ENCODE measurements at places on chromosomes 3 and 15.

- H3K36me3 ChIP-seq: peaks cover 11% of the 10 kb centered on the region
- H3K27me3 ChIP-seq: no peaks in the 10 kb centered on the region
- DNase-seq: no peak
Observed at GRCh38 chr3:88150371-88150770, 612 bp downstream of the C3orf38 start.

- no peaks in the 10 kb centered on the region for H3K4me1 ChIP-seq
- DNase-seq: no peak
- no peaks in the 10 kb centered on the region for H3K27me3 ChIP-seq
- H3K4me3 ChIP-seq: no peak overlapping the region
- no peaks in the 10 kb centered on the region for H3K36me3 ChIP-seq
Observed at GRCh38 chr3:132867526-132867925, 145.3 kb upstream of the NPHP3 start.

DNA sequence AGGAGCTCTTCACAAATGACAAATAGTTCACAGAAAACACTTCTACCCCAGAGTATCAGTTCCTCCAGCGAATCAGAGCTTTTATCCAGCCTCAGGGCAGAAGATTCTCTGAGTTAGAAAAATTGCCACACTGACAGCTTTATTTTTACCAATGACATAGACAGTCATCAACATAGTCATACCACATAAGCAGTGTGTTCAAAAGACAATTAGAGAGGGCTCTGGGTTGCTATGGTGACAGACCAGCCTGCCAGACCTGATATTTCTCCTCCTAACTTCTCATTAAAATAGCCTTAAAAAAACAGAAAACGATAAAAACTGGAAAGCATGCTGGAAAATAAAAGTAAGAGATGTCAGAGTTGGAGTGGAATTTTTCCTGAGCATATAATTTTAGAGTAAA lies 45.9 kb upstream of the COL6A5 start:
- no peaks in the 10 kb centered on the region for H3K4me1 ChIP-seq
- H3K4me3 ChIP-seq: no peak overlapping the region
- no peaks in the 10 kb centered on the region for H3K27me3 ChIP-seq
- peaks cover 10% of the 10 kb centered on the region for H3K36me3 ChIP-seq
- no peak for DNase-seq

- no peak overlapping the region for H3K4me3 ChIP-seq
- no peaks in the 10 kb centered on the region for H3K36me3 ChIP-seq
- DNase-seq: no peak
- peaks cover 49% of the 10 kb centered on the region for H3K27me3 ChIP-seq
- peaks cover 25% of the 10 kb centered on the region for H3K4me1 ChIP-seq
- H3K27ac ChIP-seq: no peak overlapping the region
Observed at GRCh38 chr15:25859838-25860645, 3.1 kb downstream of the ATP10A start.

DNA sequence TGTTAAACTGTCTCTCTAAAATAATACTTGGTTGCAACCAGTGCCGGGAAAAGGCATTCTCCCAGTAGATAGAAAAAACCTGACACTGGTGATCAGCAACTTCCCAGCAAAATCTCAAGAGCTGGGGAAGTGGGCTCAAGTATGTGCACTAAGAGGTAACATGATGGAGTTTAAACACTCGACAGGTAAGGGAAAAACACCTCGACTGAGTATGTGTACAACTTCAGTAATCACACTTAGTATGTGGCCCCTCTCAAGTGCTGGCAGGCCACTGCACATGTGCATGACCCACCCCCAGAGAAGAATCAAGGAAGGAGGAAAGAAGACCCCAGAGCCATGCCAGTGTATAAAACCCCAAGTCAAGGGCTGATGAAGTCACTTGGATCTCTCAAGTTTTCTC lies 27.4 kb downstream of the SPESP1 start:
- no peak overlapping the region for H3K27ac ChIP-seq
- no peaks in the 10 kb centered on the region for H3K4me1 ChIP-seq
- no peak for DNase-seq
- 0 out of 2 replicates have a peak, but pooled peaks cover 4% of the 10 kb centered on the region for H3K36me3 ChIP-seq
- H3K4me3 ChIP-seq: no peak overlapping the region

DNA sequence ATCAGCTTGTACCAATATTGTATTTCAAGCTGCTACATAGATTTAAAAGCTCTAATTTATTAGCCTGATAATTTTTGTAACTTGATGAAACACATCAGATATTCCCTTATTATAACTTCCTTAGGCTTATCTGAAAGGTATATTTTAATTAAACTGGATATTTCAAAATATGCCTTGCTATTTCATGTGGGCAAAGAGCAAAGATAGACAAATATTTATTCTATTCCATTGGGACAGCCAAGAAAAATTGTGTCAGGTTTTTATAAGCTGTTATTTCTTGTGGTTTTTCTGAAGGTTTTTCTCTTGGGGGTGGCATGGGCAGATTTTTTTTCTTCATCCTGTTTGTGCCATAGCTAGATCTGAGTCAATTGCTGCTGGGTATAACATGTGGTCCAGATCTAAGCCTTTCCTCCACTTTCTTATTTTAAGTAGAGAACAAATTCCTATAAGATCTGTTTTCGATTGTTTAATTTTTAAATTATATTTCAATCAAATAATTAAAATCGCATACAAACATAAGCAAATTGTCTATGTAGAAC lies 249.5 kb downstream of the NAALADL2 start:
- 0 out of 2 replicates have a peak, but pooled peaks cover 3% of the 10 kb centered on the region for H3K4me1 ChIP-seq
- no peak overlapping the region for H3K4me3 ChIP-seq
- no peaks in the 10 kb centered on the region for H3K27me3 ChIP-seq
- DNase-seq: no peak
- no peaks in the 10 kb centered on the region for H3K36me3 ChIP-seq
- no peak overlapping the region for H3K27ac ChIP-seq

- DNase-seq: no peak
- peaks cover 12% of the 10 kb centered on the region for H3K4me1 ChIP-seq
- peaks cover 5% of the 10 kb centered on the region for H3K36me3 ChIP-seq
- H3K27me3 ChIP-seq: no peaks in the 10 kb centered on the region
- no peak overlapping the region for H3K27ac ChIP-seq
Observed at GRCh38 chr15:60494108-60494507, 15.2 kb upstream of the ICE2 start.

DNA sequence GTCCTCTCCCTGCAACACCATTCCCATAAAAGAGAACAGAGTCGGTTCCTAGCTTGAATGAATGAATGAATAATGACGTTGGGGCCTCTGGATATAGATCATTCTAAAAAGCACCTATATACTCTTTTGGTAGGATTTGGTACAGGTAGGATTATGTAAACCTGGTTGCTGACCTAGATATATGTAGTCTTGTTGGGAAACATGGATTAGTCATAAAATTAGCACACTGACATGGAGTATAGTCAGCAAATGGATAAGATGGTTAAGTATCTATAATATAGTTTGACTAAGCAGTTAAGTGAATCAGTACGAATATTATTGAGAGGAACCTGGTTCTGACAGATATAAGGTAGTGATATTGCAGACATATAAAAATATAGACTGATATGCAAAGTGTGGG lies 142.5 kb downstream of the FILIP1L start:
- no peak overlapping the region for H3K27ac ChIP-seq
- DNase-seq: no peak
- H3K27me3 ChIP-seq: no peaks in the 10 kb centered on the region

GRCh38 chr3:48788544-48789162 lies 59.0 kb downstream of the PRKAR2A start:
- DNase-seq: no peak
- H3K4me1 ChIP-seq: no peaks in the 10 kb centered on the region
- no peak overlapping the region for H3K4me3 ChIP-seq
- no peaks in the 10 kb centered on the region for H3K27me3 ChIP-seq

DNA sequence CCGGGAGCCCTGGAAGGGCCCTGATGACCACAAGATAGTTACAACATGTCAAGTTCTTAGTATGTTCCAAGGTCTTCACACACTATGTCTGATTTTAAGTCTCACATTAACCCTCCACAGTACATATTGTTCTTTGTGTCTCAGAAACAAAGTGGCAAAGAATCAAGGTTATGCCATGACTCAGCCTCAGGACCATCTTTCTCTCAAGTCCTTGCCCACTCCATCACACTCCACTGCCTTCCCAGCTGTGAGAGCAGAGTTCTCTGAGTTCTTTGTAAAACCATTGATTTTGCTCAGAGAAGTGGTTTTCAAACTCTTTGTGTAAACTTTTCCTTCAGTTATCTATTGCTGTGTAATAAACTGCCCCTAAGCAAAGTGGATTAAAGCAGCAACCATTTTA lies 67.9 kb upstream of the C3orf80 start:
- no peaks in the 10 kb centered on the region for H3K27me3 ChIP-seq
- no peaks in the 10 kb centered on the region for H3K36me3 ChIP-seq
- peaks cover 16% of the 10 kb centered on the region for H3K4me1 ChIP-seq
- no peak overlapping the region for H3K27ac ChIP-seq
- no peak for DNase-seq

- H3K36me3 ChIP-seq: no peaks in the 10 kb centered on the region
- H3K4me3 ChIP-seq: no peak overlapping the region
- H3K27me3 ChIP-seq: no peaks in the 10 kb centered on the region
- H3K27ac ChIP-seq: no peak overlapping the region
Observed at GRCh38 chr15:56715220-56715619, 18.1 kb downstream of the ZNF280D start.

DNA sequence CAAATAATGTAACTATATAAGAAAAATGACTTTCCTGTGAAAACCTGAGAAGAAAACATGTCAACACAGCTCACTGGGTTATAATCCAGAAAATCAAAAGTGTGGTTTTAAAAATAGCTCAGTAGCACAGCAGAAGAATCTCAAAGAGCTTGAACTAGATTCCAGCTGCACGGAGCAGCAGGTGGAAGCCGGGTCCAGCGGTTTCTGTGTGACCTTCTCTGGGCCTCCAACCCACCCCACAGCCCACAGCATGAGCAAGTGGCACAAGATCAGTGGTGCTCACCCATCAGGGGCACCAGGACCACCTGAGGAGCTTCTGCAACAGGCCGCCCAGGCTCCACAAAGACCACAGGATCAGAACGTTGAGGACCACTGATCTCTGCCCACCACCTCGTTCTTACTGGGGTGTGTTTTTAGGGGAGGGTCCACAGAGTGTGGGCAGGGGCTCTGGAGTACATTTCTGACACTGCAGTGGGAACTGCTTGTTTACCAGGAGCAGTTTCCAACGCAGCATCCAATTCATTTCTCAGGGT lies 23.2 kb downstream of the SLC41A3 start:
- no peak overlapping the region for H3K4me3 ChIP-seq
- no peaks in the 10 kb centered on the region for H3K27me3 ChIP-seq
- no peak for DNase-seq
- H3K27ac ChIP-seq: no peak overlapping the region

Data from WTC11 (cell line).